Stimulated activated naive CD8-positive, alpha-beta T cell treated with anti-CD3 and anti-CD28 coated beads, Interleukin-15, amount 100 ng/mL, for 72 hours (primary cell): ENCODE measurements at places on chromosomes 12 and 14.

- DNase-seq = no peak
Observed at GRCh38 chr12:19692091-19692490, 252.8 kb downstream of the AEBP2 start.

- DNase-seq = no peak
Observed at GRCh38 chr14:92984896-92985295, 61.9 kb downstream of the CHGA start.

DNA sequence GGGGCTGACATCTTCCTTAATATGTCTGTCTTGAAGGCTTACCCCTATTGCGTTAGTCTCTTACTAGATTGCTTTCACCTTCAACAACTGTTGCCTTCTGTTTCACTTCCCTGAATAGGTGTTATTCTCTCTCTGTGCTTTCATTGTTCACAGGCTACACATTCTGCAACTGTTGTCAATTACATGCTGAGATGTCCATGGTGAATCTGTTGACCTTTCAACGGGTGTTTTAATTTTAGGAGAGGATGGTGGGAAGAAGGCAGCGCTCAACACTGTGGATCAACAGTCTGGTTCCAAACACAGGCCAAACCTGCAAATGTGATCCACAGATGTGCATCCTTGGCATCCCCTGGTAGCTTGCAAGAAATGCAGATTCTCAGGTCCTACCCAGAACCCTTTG is 101.9 kb downstream of the DACT1 start:
- DNase-seq = no peak

- DNase-seq = no peak
Observed at GRCh38 chr12:77070800-77071449, 5.6 kb upstream of the E2F7 start.

- DNase-seq = no peak
Observed at GRCh38 chr12:17030338-17030737, 424.4 kb upstream of the LMO3 start.

DNA sequence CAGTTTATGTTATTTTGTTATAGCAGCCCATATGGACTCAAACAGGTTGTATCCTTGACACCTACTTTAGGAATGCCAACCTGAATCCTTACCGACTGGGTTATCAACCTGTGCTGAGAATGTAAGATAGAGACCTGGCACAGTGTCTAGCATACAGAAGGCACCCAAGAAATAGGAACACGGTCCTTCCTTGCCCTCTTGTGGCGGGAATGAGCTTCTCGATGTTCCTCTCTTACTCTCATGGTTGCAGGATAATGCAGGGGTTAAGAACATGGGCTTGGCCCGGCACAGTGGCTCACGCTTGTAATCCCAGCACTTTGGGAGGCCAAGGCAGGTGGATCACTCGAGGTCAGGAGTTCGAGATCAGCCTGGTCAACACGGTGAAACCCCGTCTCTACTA is 6.5 kb downstream of the C12orf43 start:
- no peak for DNase-seq

DNA sequence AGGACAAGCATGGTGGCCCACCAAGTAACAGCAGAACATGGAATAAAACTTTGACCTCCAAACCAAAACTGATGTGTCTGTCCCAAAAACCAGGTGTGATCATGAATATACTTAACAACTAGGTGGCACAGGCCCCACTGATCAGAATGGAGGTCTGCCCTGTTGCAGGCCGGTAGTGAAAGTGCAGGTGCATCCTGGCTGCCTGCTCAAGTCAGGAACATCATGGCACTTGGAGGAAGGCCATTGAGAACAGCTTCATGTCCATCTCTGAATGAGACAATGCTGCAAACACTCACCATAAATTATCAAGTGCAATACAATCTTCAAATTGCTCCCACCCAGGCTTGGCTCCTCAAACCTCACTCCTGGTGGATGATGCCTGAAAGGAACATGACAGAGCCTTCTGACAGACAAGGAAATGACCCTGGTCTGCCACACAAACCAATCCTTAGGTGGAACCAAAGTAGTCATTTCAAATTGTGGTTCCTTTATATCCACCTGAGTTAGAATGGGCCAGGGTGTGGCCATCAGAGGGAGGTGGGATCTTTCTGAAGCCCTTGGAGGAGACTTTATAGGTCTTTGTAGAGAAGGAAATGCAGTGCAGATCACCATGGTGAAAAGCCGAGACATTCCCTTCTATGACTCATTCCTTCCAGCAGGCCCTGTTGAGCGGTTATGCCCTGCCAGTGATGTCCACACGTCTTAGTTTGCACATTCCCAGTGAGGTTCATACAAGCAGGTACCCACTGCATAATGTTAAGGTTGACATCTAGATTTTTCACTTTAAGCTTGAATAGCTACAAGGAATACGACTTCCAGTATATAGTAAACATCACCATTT is 36.0 kb downstream of the EGLN3 start:
- no peak for DNase-seq

DNA sequence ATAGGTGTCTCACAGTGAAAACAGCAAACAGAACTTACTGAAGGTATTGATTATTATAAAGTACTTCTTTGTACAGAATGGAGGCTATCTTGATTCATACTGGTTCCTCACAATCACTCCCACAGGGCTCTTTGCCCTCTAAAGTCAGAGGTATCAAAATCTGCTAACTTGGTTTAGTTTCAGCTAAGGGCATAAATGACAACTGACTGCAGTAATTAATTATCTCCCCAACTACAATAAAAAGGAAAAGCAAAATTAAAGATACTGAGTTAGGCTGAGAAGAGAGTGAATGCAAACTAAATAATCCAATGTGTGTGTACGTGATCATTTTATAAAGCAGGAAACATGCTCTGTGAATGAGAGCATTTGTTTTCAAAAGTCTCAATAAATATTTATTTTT is 338.7 kb downstream of the ACSS3 start:
- no peak for DNase-seq

DNA sequence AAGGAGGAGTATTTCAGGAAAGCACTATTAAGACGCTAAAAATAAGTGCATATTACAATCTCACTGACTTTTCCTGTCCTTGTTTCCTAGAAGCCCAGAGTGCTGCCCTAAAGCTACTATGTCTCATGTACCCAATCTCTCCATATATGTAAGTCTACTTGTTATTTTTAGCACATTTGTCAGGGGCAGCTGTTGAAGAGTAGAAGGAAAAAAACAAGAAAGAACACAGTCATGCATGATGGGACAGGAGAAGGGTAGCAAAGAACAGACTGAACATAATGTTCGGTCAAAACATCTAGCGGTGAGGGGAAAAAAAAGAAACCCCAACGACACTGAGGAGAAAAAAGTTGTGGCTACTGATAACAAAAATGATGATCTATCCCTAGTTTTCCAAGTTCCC is 14.3 kb downstream of the YBX3 start:
- no peak for DNase-seq

- DNase-seq = no peak
Observed at GRCh38 chr14:99517643-99518381, 36.6 kb downstream of the CCNK start.

- peak; percentile 37 for DNase-seq
Observed at GRCh38 chr12:8698132-8698851, 501 bp downstream of the RIMKLB start.

- DNase-seq = no peak
Observed at GRCh38 chr14:103818870-103819269, 28.5 kb downstream of the PPP1R13B start.

GRCh38 chr14:104989236-104989950 is 3.8 kb downstream of the CLBA1 start:
- no peak for DNase-seq
